Stimulated activated CD4-positive, alpha-beta T cell treated with anti-CD3 and anti-CD28 coated beads, Interleukin-4, amount 100 ng/mL, for 24 hours (primary cell): ENCODE measurements at places on chromosomes 3 and 15.

DNA sequence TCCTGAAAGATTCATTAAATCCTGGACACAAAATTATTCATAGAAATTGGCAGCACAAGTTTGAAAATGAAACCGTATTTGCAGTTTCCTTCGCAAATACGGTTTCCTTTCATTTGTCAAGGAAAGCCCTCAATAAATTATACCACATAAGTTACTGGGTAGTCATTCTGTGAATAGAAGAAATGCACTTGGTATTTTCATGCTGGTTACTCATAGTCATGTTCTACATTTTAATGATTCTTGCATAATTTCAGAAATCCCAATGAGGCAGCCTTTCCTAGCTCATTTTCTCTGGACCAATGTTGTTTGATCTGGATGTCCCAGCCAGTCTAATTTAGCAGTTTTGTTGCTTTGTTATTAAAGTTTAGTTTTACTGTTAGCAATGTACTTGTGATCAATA, 43.2 kb downstream of the MINAR1 start:
- no peak for DNase-seq

- DNase-seq, result no peak
Observed at GRCh38 chr15:85095566-85095965, 113.9 kb downstream of the PDE8A start.

- DNase-seq, result no peak
Observed at GRCh38 chr3:10449436-10449835, 56.0 kb downstream of the ATP2B2 start.

DNA sequence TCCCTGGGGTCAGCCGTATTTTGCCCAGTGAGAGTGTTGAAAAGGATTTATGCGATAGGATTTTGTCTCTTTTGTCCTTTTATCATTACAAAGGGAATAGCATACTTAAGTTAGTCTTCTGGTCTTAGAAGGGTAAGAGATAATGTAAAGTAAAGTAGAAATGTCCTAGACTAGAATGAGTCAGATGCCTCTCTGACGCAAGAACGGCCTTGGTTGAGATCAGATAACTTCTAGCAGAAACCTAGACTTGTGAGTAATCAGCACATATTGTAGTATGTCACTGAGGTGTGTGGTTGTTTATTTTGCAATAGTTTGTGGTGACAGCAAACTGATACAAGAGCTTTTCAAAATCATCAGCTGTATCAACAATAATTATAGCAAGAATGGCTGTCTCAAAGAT, 866.1 kb downstream of the NSUN3 start:
- DNase-seq, result no peak

- no peak for DNase-seq
Observed at GRCh38 chr3:172089250-172089649, 49.9 kb downstream of the FNDC3B start.

DNA sequence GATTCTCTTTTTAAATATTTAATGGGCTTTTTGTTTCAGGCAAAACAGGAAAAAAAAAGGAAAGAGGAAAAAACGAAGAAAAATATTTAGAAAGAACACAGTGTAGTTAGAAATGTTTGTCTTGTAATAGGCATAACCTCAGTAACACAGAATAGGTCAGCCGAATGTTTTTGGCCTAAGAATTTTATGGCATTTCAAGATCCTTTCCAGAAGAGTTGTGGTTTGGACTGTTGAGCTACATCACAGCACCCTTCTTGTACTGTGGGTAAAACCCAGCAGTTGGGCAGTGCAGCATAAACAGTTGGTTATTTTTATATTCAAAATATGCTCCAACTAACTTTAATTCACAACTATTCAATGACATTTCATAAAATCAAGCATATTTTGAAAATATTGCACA, 474.4 kb upstream of the AGTR1 start:
- DNase-seq, result no peak

GRCh38 chr3:104546301-104546700, 820.4 kb upstream of the ALCAM start:
- no peak for DNase-seq

DNA sequence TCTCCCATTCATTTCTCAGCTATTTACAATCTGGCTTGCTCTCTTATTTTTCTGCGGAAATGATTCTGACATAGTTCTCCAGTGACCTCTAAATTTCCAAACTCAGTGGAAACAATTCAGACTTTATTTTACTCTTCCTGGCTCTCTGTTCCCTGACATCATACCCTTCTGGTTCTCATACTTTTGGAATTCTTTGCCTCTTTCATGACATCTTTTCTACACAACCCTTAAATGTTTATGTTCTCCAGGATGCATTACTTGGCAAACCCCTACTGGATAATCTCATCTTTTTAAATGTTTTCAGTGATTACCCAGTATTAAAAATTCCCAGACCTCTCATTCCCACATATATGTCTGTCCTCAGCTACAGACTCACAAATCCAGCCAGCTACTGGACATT, 23.9 kb upstream of the PLSCR4 start:
- DNase-seq, result no peak

DNA sequence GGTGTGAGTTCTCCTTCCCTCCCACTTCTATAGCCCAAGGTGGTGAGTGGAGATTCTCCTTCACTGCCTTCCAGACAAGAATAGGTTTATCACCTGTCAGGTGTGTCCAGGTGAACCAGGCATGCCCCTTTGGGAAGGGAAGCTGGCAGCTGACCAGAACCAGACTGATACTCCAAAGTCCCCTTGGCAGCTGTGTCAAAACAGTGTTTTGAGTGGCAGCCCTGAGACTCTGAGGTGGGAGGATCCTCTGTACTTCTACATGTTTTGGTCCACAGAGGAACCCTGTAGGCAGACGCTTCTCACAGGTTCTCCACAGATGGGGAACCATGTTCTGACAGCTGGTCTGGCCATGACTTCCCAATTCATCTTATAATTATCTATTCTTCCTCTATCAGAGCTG, 30.1 kb downstream of the ISL2 start:
- DNase-seq, result no peak

- DNase-seq, result no peak
Observed at GRCh38 chr3:53144862-53145712, 14.9 kb upstream of the RFT1 start.

DNA sequence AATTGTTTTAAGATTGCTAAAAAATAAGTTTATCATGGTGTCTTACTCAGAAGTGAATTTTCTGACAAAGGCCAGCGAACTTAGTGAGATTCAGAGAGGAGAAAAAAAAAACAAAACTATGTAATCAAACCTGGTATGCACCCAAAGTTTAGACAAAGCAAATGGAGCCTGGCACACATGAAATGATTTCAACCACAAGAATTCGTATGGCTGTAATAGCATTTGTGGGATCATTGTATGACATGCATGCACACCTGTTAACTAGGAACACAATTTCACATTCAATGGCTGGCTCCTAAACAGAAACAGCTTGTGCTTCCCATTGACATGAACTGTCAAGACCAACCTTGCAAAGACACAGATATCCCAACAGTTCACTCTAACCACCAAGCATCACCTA, 94.6 kb downstream of the ZIC4 start:
- DNase-seq, result no peak
